ENCODE measurements at places on chromosomes 5 and 9. TPM values are rescaled to one million over a fixed set of nuclear protein-coding genes. Genes with fewer than 3 reads are reported as not detected.

GRCh38 chr9:109110329-109111021, 9.3 kb downstream of the TMEM245 start:
- DNase-seq: no peak
- H3K4me3 ChIP-seq: no peak overlapping the region
- no peaks in the 10 kb centered on the region for H3K27me3 ChIP-seq
- H3K27ac ChIP-seq: peak overlapping the region; percentile 23
- H3K36me3 ChIP-seq: no peaks in the 10 kb centered on the region

Gene TMEM252
- 0.17 TPM for total RNA-seq

Gene TPPP
- 0.61 TPM for total RNA-seq

Gene APBA1
- 7.1 TPM for total RNA-seq

DNA sequence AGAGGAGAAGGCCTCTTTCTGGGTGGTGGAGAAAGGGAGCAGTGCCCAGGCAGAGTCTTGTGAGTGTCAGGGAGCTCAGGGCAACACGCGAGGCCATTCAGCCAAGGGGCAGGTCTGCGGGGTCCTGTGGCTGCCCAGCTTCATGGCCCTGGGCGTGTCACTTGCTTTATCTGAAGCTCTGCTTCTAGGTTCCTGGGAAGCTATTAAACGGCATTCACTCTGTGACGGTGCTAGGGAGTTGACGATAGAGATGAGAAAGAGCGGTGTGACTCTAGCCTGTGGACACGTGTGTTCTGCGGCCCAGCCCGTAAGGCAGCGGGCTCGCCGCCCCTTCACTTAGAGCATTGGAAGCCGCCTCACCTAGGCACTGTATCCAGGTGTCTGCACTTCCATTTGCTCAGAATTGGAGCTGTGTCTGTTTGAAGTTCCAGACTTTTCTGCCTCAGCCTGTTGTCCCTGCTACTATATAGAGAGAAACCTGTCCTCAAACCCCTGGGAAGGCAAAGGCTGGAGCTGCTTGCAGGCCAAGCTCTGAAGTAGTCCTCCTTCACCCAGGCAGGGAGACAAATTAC, 88.3 kb downstream of the PHF2 start:
- DNase-seq: no peak
- no peaks in the 10 kb centered on the region for H3K36me3 ChIP-seq
- H3K4me1 ChIP-seq: no peaks in the 10 kb centered on the region
- H3K4me3 ChIP-seq: no peak overlapping the region
- H3K27ac ChIP-seq: no peak overlapping the region

Gene PCDHB3
- 0.09 TPM for total RNA-seq

Gene MTAP
- 12.9 TPM for total RNA-seq

DNA sequence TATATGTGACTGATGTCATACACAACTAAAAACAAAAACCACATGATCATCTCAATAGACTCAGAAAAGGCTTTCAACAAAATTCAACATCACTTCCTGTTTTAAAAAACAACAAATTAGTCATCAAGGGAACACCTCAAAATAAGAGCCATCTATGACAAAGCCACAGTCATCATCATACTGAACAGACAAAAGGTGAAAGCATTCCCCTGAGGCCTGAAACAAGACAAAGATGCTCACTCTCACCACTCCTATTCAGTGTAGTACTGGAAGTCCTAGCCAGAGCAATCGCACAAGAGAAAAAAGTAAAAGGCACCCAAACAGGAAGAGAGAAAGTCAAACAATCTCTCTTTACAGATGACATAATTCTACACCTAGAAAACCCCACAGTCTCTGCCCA, 893.5 kb upstream of the EDIL3 start:
- H3K27ac ChIP-seq: no peak overlapping the region
- no peak overlapping the region for H3K4me3 ChIP-seq
- no peak for DNase-seq
- no peaks in the 10 kb centered on the region for H3K27me3 ChIP-seq
- no peaks in the 10 kb centered on the region for H3K36me3 ChIP-seq

Gene ANKRD33B
- total RNA-seq: 1.9 TPM

DNA sequence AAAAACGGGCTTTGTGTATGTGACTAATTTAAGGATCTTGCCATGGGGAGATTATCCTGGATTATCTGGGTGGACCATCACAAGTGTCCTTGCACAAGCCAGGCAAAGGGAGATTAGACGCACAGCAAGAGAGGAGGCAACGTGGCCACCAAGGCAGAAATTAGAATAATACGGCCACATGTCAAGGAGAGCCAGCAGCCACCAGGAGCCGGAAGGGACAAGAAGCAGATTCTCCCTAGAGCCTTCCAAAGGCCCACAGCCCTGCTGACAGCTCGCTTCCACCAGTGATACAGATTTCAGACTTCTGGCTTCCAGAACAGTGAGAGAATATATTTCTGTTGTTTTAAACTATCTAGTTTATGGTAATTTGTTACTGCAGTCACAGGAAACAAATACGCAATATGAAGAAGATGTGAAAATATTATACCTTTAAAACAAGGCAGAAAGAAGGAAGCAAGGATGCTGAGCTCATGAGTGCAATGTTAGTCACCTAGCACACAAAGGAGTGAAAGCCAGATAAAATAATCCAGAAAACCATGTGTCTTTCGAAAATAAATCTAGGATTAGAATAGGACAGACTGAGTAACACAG, 28.7 kb upstream of the F2RL1 start:
- no peak overlapping the region for H3K4me3 ChIP-seq
- peaks cover 2% of the 10 kb centered on the region for H3K4me1 ChIP-seq
- no peaks in the 10 kb centered on the region for H3K36me3 ChIP-seq
- H3K27me3 ChIP-seq: no peaks in the 10 kb centered on the region
- H3K27ac ChIP-seq: peak overlapping the region; percentile 8

Gene ARID3C
- 2.2 TPM for total RNA-seq

DNA sequence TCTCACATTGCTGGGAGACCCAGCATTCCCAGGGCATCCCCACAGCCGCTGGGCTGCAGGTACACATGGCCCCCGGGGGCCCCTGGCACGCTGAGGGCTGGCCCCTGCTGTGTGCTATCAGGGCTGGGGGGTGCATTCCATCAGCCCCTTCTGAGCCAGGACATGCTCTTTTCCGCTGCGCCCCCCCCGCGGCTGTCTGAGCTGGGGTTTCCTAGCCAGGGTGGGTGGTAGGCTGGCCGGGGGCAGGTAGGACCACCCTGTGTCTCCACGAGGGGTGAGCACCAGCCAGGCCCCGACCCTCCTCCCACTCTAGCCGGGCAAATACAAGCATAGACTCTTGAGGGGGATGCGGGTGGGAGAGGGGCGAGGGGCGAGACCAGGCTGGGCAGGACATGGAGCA, 58.1 kb upstream of the FCN2 start:
- H3K4me3 ChIP-seq: no peak overlapping the region
- no peak for DNase-seq
